SHP77 treated with DMSO at 0.1 percent for 48 hours (cell line): ENCODE measurements at places on chromosomes 4 and X.

DNA sequence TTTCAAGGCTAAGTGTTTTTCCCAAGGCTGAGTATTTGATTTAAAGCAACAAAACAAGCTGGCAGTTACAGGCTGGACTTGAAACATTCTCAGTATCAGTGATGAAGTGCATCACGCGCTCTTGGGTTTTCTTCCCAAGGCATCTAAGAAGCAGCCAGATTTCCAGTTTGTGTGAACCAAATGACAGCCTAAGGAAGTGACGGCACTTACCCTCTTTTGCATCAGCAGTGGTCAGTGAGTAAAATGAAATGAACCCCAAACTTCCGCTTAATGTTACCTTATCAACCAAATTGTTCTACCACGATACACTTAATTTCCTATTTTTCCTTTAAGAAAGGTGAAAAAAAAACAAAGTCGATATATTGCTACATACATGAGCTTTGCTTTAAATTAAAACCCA is 15.8 kb upstream of the GYPE start:
- no peak for DNase-seq

DNA sequence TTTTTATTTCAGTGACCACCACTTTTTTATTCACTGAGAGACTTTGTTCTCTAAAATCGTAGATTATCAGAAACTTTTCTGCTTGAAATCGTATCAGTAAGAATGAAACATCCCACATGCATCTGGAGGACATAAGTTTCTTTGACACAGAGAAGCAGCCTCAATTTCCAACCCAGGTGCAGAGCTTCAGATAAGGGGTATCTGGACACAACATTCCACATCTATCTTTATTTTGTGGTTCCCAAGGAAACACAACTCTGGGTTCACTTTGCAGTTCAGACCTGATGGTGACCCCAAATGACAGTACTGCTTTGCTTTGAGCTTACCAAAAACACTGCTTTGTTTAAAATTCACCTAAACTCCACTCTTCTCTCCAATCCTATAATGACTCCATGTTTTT is 1.3 kb upstream of the CLCN5 start:
- no peak for DNase-seq

DNA sequence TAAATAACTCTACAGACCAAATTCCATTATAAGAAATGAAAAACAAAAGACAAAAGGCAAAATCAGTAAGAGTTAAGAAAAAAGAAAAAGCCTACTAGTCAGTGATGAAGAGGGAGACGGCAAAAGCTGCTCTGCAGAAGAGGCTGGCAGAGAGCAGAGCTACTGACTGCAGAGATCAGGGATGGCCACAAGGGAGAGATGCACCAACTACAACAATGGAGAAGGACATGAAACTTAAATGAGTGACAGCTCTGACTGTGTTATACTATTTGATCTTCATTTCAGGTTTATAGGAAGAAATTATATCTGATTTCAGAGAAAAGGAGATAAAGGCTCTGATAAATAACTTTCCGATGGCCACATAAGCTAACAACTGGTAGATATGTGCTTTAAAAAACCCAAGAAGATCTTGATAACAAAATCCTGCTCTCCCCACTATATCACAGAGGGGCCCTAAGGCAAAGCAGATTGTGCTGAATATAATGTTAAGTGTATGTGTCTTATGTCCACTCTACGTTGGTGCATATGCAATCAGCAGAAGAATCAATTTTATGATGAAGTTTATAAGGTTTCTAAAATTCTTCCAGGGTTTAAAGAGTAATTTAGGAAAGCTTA is 58.4 kb upstream of the COX18 start:
- DNase-seq, result no peak

GRCh38 chr4:139840773-139841172 is 175.2 kb downstream of the MGST2 start:
- DNase-seq, result no peak

- no peak for DNase-seq
These were observed 29.0 kb downstream of the COQ2 start for GRCh38 chr4:83255584-83255983.

- no peak for DNase-seq
These were observed 1.0 kb downstream of the SHISA3 start for GRCh38 chr4:42398171-42398870.

GRCh38 chr4:77692847-77693432 is 87.3 kb downstream of the CXCL13 start:
- no peak for DNase-seq

- DNase-seq, result no peak
These were observed 60.2 kb upstream of the CLDN34 start for GRCh38 chrX:9906919-9907318.

GRCh38 chr4:98536631-98537030 is 121.8 kb downstream of the TSPAN5 start:
- DNase-seq, result no peak

DNA sequence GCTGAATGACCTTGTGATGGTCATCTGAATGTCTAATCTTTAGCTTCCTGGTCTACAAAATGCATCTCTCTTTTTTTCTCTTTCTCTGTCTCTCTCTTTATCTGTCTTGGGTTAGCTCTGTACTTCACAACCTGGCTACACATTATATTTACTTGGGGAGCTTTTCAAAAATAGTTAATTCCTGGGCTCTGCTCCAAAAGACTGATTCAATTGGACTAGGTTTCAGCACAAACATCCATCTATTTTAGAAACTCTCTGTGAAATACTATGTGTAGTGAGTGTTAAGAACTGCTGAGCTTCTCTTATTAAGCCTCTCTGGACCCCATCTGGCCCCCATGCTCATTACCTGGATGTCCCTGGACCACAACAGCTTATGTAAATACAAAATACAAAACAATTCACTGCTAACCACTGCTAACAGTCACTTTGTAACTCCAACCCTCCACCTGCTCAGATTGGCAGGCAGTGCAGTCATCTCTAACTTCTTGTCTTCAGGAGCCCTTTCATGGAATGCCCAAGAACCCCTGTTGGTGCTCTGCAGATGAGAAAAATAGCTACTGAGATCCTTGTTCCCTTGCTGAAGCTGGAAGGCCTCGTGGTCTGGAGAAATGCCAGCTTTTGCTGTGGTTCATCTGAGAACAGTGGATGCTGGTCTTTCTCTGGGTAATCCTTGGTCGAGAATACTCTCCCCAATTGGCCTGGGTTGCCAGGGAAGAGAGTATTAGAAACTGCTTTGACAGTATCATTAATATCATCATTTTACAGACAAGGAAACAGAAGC is 14.8 kb upstream of the BOD1L1 start:
- DNase-seq, result no peak

DNA sequence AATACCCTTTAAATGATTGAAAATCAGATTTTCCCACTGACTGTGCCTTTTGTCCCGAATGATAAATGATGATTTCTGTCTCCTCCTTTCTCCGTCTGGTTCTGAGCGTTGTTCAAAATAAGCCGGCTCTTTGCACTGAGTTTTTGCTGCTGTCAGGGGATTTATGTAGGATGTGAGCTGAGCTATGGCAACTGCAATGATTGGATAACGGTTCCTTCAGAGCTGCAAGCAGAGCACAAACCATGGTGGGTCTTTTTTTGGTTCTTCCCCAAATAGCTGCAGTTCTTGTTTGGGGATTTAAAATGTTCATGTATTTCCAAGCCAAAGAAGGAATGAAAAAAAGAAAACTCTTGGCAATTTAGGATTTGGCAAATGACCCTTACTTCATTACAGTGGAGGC is 124.5 kb upstream of the CASK start:
- no peak for DNase-seq
